GM12892 (cell line): ENCODE measurements at places on chromosomes 12 and 14.

DNA sequence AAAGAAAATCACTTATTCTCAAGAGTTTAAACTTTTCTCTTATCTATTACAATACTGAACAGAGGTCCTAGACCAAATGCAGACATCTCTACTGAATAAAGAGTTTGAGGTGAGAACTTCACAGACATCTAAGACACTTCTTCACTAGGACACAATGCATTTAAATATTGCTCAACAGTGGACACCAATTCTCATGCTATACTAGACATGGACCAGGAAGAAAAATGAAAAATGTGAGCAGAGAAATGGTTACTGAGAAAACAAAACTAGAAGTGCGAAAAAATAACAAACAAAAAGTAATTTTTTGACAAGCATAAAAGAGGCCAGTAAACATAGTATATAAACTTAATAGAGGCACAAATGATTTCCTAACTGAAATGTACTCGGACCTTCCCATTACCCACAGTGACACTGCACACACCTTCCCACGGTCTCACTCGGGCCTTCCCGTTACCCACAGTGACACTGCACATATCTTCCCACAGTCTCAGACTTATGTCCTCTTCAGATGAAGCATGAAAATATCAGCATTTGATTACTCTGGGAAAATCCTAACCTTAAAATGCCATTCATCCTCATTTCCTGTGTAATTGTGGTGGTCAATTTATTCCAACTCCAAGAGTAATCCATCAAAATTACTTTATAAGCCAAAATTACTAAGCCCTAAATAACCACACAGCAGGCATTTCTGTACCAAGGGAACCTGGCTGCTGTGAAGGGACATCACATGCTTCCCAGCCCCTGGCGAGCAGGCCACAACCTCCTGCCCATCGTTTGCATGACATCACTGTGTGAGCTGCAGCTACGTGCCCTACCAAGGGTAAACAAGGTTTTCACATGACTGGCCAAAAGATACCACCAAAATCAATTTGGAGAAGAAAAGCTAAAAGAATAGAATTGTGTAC, 6.4 kb downstream of the SLC15A4 start:
- no peak for DNase-seq

- DNase-seq: peak; percentile 3
These were observed 273.9 kb upstream of the MIS18BP1 start for GRCh38 chr14:45526715-45527549.

DNA sequence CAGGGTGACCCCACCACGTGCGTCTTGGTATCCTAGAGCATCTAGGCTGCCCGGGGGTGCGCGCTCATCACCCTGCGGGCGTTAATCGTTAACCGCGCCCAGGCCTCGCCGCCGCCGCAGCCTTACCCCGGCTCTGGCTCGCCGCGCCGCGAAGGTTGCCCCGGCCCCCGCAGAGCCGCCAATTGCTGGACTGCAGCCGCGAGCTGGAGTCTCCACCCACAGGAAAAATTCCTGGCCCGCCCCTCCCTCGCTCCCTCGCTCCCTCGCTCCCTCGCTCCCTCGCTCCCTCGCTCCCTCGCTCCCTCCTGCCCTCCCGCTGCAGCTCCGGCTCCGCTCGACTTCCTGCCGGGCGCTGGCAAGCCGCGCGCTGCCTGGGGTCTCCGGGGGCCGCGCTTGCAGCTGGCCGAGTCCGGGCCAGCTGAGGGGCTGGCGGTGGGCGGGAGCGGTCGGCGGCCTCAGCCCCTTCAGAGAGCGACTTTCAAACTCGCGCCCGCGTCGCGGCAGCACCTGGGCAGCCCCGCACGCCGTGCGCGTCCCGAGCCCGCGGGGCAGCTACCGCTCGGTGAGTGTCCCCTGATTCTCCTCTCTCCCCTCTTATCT, at the start of gene PLEKHG3:
Gene PLEKHG3 (plus strand): TSS at position 282 of the 600 bp plus-strand sequence. CDS start 23,208 bp downstream, outside the sequence.
- DNase-seq: no peak

DNA sequence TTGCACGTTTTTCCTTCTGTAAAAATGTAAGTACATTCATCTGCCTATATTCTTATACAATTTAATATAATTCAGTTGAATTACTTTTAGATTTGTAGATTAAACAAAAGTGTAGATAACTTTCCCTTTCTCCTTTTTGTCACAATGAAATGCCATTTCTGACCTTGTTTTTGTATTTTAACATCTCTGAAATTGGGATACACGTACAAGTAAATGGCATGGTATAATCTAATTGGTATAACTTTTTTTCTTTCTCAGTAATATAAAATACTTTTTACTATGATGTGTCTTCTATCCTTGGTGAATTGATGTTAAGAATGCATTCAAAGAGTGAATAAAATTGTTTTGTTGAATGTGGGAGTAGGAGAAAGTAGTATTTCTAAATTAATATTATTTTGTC, 210.0 kb downstream of the ERC1 start:
- DNase-seq: no peak

DNA sequence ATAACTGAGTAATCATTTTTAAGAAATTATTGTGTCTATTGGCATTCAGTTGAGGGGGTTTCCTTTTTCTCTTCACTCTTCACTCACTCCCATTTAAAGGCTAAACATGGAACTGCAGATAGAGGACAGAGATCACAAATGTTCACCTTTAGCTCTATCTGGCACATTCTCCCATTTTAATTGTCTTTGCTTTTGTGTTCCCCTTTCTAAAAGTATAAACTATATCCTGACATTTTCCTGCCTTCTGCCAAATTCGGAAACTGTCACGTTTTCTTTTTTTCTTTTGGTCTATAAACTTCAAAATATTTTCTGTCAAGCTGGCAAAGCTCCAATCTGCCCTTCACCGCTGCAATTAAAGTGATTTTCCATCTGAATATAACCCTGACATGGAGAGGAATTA, 219.8 kb upstream of the CDKN3 start:
- no peak for DNase-seq

DNA sequence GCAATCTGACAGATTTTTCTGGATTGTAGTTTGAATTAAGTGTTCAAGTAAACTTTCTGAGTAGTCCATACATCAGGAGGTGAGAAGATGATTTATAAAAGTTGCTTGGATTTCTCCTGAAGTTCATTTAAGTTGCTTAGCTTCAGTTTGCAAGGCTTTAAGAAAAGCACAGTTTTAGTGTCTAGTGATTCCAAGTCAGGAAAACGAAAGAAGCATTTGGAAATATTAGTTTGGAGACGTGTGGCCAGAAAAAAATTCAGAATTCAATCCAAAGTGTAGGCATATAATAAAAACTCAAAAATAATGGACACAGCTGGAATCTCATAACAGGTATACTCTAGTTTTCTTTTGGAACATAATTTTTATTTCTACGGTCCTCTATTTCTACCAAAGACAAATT, 25.5 kb upstream of the PRICKLE1 start:
- DNase-seq: no peak

GRCh38 chr14:100524933-100525243, 62.3 kb downstream of the BEGAIN start:
- peak; percentile 27 for DNase-seq

- no peak for DNase-seq
These were observed 108.7 kb downstream of the BTG1 start for GRCh38 chr12:92036771-92037453.

- no peak for DNase-seq
These were observed 224.3 kb upstream of the DCN start for GRCh38 chr12:91406920-91407341.

GRCh38 chr12:119391673-119392072, 57.1 kb downstream of the CCDC60 start:
- DNase-seq: no peak

DNA sequence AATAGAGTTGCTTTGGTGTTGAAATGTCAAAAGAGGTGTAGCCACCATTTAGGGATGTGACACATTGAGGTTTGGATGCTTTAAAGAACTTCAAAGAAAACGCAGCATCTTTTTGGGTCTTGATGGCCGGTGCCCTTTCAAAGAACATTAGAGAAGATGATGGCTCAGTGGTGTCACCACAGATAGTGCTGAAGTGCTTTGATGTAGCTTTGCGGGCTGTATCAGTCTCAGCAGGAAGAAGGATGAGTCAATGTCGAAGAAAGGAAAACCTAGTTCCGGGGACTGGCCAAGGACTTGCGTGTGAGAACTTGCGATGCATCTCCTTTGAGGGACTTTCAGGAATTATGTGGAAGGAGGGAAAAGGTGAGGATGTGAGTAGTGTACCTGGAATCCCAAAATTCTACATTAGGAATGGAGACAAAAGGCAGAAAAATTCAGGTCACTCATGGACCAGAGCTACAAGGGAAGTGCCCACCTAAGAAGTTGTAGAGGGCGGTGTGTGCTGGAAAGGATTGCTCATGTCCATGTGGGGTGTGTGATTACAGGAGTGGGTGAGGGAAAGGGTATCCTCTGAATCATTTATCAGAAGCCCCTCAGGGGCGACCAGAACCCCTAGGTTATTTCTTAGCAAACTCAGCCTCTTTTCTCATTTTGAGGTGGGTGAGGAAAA, 39.7 kb upstream of the GZMB start:
- DNase-seq: no peak

- no peak for DNase-seq
These were observed 2.4 kb downstream of the STAB2 start for GRCh38 chr12:103589517-103589916.

GRCh38 chr14:91870001-91870400, 2.7 kb upstream of the TC2N start:
- no peak for DNase-seq

- DNase-seq: no peak
These were observed 286.2 kb downstream of the CACNA1C start for GRCh38 chr12:2338991-2339431.

GRCh38 chr14:95440951-95441350, 75.5 kb downstream of the SYNE3 start:
- DNase-seq: no peak

DNA sequence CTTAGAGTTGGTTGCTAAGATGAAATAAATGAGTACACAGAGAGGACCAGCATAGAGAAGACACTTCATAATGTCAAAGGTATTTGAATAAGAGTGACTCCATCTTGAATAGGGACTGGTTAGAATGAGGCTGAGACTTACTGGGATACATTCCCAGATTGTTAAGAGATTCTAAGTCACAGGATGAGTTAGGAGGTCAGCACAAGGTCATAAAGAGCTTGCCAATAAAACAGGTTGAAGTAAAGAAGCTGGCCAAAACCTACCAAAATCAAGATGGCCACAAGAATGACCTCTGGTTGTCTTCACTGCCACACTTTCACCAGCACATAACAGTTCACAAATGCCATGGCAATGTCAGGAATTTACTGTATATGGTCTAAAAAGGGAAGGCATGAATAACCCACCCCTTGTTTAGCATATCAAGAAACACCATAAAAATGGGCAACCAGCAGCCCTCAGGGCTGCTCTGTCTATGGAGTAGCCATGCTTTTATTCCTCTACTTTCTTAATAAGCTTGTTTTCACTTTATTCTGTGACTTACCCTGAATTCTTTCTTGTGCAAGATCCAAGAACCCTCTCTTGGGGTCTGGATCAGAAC, 8.3 kb upstream of the SERPINA1 start:
- no peak for DNase-seq

GRCh38 chr12:5904441-5904840, 40.6 kb downstream of the ANO2 start:
- DNase-seq: no peak

DNA sequence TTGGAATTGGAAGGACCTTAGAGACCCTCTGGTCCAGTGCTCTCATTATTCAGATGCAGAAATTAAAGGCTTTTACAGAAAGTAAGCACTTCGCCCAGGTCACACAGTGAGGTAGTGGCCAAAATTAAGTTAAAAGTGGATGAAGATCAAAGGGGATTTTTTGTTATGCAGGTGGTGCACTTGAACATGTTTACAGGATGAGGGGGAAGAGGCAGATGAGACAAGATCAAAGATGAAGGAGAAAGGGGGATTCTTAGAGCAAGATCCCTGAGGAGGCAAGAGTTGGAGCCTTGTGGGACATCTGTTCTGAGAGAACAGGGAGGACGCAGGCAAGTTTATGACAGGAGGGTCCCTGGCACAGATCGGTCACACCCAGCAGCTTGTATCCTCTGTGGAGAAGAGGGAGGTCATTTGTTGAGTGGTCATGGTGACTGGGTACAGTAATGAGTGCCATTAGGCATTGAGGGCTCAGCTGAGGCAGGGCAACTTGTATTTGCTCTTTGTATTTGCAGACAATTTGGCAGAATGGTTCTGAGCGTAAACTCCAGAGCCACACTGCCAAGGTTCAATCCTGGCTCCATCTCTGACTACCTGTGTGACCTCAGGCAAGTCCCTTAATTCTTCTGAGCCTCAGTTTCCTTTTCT, 84.0 kb downstream of the BORCS5 start:
- DNase-seq: no peak

DNA sequence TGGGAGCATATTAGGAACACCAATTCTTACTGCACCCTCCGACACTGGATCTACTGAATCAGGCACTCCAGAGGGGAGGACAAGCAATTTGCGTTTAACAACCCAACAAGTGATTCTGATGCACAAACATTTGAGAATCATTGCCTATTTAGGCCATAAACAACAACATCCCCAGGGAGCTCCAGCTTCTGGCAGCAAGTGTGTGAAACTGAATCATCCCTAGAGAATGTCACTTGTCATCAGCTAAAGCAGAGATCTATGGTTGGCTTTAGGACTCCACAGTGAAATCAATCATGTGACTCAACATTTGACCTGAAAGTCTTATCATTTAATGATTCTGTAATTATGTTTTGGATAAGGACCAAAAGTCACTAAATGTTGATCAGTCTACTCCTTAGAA, 505.0 kb upstream of the FLRT2 start:
- DNase-seq: no peak

- no peak for DNase-seq
These were observed 7.9 kb downstream of the DYNC1H1 start for GRCh38 chr14:101972126-101972866.

GRCh38 chr14:100866666-100867630, 36.6 kb downstream of the RTL1 start:
- no peak for DNase-seq

DNA sequence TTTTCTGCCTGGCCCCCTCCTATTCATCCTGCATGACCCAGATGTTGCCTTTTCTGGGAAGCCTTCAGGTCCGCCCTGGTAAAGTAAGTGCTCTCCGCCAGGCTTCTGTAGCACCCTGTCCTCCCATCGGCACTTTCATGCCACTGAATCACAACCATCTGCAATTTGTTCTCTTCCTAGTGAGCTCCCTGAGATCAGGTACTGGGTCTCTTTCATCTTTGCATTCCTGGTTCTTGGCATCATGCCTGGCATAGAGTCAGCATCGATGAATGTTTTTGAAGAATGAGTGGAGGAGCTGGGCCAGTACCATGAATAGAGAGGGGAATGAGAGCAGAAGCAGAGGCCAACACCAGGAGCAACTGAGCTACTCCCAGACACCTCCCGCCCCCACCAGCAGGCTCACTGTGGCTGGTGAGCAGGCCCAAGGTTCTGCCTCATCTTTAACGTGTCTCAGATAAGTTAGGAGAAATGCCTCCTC, 13.1 kb downstream of the ZDHHC22 start:
- no peak for DNase-seq
